ELR (cell line): ENCODE measurements at places on chromosomes 6 and 20.
A peak's percentile ranks its signal among the peaks of the same experiment; 100 is the strongest.

- DNase-seq, result no peak
These were observed 68.5 kb upstream of the PTGIS start for GRCh38 chr20:49636447-49636846.

- DNase-seq, result peak; percentile 90
These were observed 5.4 kb upstream of the PLAGL1 start for GRCh38 chr6:144013486-144013909.

- peak; percentile 4 for DNase-seq
These were observed 128.3 kb downstream of the MAP3K7 start for GRCh38 chr6:90458353-90459224.

- no peak for DNase-seq
These were observed 9.2 kb downstream of the RPF2 start for GRCh38 chr6:110990840-110991576.

DNA sequence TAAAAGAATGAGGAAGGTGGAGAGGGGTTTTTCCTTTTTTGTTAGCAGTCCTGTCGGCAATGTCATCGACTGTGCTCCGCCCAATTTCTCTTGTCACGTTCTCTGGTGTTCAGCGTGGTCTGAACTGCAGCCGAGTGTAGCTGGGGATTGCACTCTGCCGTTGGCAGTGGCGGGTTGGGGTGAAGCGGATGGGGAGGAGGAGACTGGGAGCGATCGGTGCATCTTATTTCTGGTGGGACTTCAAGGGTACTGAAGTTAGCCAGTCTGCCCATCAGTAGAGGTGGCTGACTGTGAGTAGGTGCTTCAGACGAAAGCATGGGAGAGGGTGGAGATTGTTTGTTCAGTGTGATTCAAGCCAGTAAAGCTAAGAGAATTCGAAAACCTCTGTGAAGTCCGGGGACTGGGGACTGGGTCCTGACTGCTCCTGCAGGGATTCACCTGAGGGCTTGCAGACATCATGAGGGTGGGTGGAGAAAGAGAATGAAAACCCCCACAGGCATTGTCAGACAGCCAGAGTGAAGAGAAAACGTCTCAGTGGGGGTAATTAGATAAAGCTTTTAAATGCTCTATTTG is 5.1 kb downstream of the RREB1 start:
- no peak for DNase-seq
